Left lobe of liver (tissue), 2 donors: ENCODE measurements at places on chromosomes 3 and 15.

- DNase-seq: no peak
Observed at GRCh38 chr3:25120665-25121064, 307.4 kb upstream of the RARB start.

- no peak for DNase-seq
Observed at GRCh38 chr3:107794664-107795443, 272.1 kb downstream of the BBX start.

GRCh38 chr15:68807249-68807648 lies 13.4 kb downstream of the ANP32A start:
- DNase-seq: peak; percentile 42

DNA sequence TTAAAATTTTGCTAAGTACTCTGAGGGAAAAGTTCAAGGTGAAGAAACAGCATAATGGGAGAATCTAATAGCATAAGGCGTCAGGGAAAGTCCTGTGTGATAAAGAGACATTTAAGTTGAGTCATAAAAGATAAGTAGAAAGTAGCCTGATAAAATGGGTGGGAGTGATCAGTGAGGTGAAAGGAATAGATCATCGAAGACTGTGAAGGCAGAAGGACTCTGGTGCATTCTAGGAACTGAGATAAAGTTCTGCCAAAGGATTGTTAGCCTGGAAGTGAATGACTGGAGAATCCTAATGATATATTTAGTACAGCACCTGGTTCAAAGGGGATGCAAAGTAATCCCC lies 149.9 kb downstream of the CFAP20DC start:
- no peak for DNase-seq

DNA sequence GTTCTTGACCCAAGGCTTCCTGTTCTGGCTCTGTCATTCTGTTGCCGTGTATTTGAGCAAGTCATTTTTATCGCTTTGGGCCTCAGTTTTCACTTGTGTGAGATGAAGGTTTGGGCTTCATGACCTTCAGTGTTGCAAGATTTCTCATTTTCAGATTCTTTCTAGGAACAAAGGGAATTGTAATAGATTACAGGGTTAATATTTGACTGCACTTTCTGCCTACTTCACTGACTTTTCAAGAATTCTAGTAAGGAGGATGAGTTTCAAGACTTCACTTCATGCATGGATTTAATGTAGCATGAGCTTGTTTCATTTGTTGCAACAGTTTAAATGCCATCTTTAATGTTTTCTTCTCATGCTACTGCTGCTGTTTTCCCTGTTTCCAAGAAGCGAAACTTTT lies 226.5 kb downstream of the NLGN1 start:
- no peak for DNase-seq

GRCh38 chr15:98737159-98737558 lies 88.8 kb downstream of the IGF1R start:
- DNase-seq: no peak

GRCh38 chr15:74725225-74725774 lies at the start of gene CYP1A1:
Gene CYP1A1 (minus strand): TSS chr15:74725528. CDS start chr15:74723097, 2,431 bp downstream.
- peak; percentile 70 for DNase-seq

GRCh38 chr15:80572337-80572736 lies 122.8 kb upstream of the ABHD17C start:
- DNase-seq: peak; percentile 29

DNA sequence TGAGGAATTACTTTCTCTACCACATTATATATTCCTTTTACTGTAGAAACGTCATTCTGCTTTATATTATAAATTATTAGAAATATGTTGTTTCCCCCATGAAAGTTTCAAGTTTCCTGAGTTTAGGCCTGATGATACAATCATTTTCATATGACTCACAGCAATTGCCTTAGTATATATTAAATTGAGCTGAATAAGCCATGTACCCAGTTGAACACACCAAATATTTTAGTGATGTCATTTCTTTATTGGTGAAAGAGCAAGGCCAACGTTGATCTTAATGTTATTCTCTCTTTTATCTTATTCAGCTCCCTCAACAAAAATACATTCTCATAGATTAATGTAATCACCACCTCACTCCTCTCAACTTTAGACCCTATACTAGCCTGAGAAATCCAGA lies 30.8 kb downstream of the B3GNT5 start:
- no peak for DNase-seq

DNA sequence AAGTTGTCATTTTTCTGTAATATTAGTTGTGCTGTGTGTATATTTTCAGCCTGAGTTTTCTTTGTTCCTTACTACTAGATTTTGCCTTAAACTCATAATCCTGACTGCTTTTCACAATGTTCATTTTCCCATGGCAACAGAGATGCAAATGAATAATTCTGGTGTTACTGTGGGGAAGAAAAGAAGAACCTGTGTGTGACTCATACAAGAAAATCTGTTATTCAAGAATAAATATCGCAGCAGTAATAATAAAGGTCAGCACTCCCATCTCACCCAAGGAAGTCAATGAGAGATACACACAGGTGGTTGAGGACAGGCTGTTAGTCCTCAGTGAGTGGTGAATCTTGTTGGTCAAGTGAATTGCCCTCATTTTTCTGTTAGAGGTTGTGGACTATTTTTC lies 656.6 kb upstream of the NAALADL2 start:
- no peak for DNase-seq

DNA sequence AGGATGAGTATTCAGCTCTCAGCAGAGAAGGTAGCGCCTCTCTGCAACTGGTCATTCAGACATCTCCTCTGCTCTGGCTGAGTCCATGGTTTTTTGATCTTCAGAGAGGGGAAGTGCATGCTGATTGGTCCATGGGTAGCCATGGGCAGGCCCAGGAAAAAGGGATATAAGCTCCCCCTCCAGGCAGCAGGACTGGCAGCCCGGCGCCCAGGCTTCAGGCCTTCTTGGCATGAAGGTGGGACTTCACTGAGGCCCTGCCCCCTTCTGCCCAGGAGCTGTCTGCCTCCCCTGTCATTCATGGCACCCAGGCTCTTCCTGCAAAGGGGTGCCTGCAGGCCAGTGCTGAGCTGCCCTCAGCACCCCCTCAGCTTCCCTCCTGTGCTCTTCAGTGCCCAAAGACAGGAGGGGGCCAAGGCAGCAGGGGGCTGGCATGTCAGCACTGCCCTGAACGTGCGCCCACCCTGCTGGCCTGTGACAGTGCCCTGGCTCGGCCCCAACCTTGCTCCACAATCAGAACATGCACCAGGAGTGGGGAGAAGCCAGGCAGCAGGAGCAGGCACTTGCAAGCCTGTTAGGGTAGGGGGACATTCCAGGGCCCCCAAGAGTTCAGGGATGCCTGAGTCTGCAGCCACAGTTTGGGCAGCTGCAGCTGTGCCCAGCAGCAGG lies 13.8 kb upstream of the NR1I2 start:
- DNase-seq: no peak

- DNase-seq: no peak
Observed at GRCh38 chr3:114691871-114692270, 398.0 kb downstream of the TIGIT start.

GRCh38 chr3:17181413-17181907 lies 296.7 kb downstream of the PLCL2 start:
- no peak for DNase-seq

- no peak for DNase-seq
Observed at GRCh38 chr3:160649596-160649995, 27.4 kb upstream of the ARL14 start.
